ENCODE measurements at places on chromosomes 6 and 20. TPM values are rescaled to one million over a fixed set of nuclear protein-coding genes. Genes with fewer than 3 reads are reported as not detected.

GRCh38 chr6:52376763-52377162 is 14.8 kb downstream of the PAQR8 start:
- no peak for DNase-seq

GRCh38 chr20:15033891-15034290 is 696.5 kb upstream of the FLRT3 start:
- DNase-seq: no peak

DNA sequence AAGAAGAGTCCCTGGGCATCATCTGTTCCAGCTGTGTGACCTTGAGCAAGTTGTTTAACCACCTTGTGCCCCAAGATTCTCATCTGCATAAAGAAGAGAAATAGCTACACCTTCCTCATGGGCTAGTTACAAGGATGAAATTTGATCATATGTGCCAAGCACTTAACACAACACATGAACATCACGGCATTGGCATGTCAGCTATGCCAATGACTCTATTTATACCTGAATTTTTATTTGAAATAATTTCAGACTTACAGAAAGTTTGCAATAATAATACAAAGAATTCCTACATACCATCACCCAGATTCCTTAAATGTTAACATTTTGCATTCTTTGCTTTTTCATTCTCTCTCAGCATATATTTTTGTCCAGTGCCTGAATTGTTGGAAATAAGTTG is 21.0 kb upstream of the TCF15 start:
- no peak for DNase-seq

DNA sequence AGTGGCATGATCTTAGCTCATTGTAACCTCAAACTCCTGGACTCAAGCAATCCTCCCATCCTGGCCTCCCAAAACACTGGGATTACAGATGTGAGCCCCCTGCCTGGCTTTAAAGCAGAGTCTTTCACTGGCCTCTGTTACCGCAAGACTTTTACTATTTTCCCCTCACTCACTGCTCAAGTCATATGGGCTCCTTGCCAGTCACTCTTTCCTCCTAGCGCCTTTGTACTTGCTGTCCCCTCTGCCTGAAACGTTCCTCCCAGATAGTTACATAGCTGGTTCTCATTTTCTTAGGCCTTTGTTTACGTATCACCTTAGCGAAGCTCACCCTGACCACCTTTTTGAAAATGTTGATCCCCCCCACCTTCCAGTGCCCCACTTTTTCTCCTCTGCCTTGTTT is 29.3 kb downstream of the RPRD1B start:
- no peak for DNase-seq

APOM gene
- 1.6 TPM for total RNA-seq

Data from PC-3 (cell line).